Activated CD4-positive, alpha-beta T cell treated with anti-CD3 and anti-CD28 coated beads, Interleukin-2, amount 10 ng/mL, durations not matched to agents 7 days and 5 days (primary cell): ENCODE measurements at places on chromosomes 11 and 22. TPM values are rescaled to one million over a fixed set of nuclear protein-coding genes. Genes with fewer than 3 reads are reported as not detected.
A peak's percentile ranks its signal among the peaks of the same experiment; 100 is the strongest.

DNA sequence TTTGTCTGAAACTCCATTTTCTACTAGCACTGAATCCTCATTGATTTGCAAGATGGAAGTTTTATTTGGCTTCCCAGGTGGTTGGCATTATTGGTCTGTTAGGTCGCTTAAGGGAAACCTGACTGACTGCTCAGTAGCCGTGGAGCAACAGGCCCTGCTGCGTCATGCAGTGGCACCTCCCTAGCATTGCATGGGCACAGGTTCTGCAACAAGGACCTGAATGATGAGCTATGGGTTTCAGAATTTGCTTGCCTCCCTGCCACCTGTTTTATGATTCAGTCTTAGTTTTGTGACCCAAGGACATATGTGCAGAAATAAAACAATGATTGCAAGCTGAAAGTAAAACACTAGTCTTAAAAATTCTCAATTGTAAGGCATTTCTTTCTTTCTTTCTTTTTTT is 128.5 kb downstream of the SLC1A2 start:
- DNase-seq, result no peak

DNA sequence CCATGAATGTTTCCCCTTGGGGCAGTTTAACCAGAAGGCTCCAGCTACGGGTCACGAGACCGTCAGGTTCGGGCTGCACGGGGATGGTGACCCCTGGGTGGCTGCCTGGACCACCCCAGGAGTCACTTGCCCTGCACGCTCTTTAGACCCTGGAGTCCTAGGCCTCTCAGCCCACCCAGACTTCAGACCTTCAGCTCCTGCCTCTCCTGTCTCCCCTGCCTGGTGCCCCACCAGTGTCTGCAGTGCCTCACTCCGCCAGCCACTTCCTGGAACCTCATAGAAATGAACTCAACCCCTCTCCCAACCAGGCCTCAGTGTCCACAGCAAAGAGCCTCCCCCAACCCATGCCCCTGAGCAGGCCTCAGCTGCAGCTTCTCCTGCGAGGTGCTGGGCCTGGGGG is 12.5 kb upstream of the MS4A10 start:
- no peak for DNase-seq

The MYOD1 gene
- not detected for total RNA-seq

DNA sequence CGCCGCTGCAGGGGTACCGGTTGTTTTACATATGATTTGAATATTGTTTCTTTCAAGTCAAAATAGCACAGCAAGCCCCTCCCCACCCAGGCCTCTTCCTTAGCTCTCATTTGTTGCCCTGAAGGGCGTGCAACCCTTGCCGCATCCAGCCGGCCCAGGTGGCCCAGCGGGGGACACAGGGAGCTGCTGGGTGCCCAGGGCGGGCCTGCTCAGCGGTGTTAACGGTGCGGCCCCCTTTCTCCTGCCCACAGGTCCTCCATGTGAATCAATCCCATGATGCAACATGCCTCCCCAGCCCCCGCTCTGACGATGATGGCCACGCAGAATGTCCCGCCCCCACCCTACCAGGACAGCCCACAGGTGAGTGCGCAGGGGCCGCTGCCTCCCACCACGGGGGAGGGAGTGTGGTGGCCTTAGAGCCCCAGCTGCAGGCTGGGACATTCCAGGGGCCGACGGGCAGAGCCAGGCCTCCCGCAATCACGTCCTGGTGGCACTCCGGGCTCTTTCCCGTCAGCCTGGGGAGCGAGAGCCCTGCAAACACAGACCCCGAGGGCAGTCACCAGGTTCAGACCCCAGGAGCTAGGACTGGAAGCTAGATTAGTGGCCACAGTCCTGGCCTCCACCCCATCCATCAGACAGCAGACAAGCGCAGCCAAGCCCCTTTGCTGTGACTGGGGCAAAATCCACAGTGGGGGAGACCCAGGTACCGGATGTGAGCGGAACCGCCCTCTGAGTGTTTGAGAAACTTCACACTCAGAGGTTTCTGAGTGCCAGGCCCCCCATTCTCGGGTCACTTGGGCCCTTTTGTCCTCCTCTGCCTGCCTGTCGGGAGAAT is 144.8 kb downstream of the FEZ1 start:
- DNase-seq, result no peak

- DNase-seq, result peak; percentile 49
These were observed 418 bp downstream of the ACO2 start for GRCh38 chr22:41469218-41469851.

DNA sequence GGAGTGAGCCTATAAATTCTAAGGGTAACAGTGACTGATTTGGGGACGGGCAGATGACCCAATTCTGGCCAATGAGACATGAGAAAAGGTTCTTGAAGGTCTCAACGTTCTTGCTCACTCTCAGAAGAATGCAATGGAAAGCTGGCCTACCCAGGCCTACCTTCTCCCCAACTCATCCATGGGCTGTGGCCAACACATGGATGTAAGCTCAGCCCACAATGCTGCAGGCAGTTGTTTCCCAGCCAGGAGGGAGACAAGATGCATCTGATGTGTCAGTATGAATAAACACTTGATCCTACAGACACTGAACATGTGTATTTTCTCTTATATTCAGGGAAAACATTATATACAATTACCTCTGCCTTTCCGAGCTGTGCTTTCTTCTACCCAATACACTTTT is 24.4 kb downstream of the PI4KA start:
- no peak for DNase-seq

The PLET1 gene
- not detected for total RNA-seq

The MEI1 gene
- total RNA-seq, result 60.0 TPM

DNA sequence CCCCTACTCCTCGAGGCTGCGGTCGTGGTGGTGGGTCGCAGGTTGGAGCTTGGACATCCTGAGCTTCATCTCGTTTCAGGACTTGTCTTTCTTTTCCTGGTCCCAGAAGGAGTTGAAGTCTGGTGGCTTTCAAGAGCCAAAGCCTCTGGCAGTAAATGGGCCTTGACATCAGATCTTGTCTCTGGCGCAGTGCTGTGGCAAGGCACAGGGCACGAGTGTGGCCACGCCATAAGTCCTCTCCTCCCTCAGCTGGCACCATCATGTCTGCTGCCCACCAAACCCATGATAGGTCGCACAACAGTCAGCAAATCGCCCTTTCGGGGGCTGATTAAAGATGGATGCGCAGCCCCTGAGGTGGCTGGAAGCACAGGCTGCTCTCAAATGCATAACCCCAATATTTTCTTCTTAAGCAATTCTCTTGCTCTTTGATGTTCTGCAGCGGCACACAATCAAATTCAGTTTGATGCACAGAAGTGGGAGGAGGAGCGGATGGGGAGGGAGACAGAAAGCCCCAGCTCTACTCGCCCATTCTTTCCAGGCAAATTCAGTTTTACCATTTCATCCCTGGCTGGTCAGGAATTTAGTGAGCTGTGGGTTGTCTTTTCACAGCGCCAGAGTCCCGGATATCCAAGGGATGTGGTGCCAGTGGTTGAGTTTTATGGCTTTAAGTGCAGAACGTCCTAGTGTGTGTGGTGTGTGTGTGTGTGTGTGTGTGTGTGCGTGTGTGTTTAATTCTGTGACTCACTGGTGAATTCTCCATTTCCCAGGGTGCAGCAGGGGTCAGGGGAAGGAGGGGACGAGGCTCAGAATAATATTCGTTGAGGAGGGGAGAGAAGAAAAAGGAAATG is 162.0 kb downstream of the DSCAML1 start:
- DNase-seq, result no peak

- DNase-seq, result peak; percentile 16
These were observed 105.1 kb downstream of the HIPK3 start for GRCh38 chr11:33362051-33362910.

GRCh38 chr11:126914941-126915340 is 85.6 kb downstream of the KIRREL3 start:
- DNase-seq, result no peak

DNA sequence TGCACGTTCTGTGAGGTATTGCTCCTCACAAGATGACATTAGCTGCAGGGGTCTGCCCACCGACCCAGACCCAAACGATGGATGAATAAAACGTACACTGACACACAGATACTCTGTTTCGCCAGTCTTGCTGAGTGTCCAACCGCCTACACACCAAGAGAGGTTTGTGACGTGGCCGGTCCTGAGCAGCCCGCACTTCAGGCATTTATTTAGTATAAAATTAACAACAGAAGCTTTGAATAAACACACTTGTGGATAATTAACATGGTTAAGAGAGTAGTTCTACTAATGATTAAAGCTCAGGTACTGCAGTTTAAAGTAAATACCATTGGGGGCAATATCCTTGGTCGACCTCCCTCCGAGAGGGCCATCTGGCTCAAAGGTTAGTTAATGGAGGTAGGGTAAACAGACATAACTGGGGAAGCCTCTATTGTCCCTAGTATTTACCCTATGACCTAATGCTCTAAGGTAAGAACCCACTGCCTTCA is 75.7 kb downstream of the CCDC83 start:
- DNase-seq, result no peak

DNA sequence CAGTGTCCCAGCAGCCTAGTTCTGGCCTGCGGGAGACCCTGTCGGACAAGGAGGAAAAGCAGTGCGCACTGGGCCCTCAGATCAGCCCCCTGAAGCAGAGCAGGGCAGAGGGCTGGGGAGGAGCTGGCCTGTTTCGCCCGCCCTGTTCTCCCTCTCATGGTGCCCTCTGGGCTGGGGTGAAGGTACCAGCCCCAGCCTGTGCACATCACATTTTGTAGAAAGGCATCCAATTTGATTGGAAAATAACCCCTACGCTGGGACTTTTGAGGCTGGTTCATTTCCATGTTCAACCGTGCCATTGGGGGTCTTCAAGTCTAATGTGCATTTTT is 832 bp upstream of the NAP1L4 start:
- no peak for DNase-seq

DNA sequence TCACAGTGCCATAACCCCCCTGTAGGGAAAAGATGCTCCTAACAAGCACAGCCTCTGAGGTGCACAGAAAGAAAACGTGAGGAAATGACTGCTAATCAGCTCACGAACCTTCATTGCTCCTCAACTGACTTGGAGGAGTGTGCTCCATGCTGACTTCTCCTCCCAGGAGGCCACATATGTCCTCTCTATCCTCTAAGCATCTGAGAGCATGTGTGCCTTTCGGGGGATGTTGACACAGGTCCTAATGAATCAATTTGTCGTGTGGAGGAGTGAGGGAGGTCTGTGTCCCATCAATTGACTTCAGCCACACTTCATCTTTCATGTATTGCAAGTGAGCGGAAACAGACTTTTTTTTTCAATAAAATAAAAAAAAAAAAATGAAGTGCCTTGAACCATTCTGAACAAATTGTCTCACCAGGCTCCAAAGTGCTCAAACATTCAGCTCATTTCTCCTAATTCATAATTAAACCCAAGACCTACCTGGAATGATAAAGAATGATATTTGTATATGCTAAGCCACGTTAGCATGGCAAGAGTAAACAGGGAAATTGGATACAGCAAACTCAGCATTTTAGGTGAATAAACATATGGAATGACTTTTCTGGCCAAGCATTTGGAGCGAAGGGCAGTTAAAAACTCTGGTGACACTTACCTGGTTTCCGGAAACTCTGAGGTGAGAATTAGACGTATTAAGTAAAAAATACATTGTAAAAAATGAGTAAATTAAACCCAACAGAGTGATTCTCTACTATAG is 317.6 kb upstream of the FAT3 start:
- DNase-seq, result no peak

DNA sequence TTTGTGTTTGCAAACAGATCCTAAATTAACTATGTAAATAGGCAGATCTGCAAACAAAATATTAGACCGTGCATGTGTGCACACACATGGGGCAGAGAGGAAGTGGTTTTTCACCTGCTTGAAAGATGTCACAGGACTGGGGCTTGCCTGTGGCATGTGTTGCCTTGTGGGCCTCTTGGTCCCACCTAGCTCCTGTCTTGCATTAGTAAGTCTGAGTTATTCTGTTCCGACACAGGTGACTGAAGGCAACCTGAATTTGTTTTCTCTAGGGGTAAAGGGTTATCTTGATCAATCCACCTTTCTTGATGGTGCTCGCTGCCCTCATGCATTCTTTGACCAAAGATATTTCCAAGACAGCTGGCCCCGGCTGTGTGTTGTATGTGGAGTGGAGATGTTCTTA is 667.5 kb downstream of the NTM start:
- no peak for DNase-seq

The OTOG gene
- total RNA-seq, result not detected

DNA sequence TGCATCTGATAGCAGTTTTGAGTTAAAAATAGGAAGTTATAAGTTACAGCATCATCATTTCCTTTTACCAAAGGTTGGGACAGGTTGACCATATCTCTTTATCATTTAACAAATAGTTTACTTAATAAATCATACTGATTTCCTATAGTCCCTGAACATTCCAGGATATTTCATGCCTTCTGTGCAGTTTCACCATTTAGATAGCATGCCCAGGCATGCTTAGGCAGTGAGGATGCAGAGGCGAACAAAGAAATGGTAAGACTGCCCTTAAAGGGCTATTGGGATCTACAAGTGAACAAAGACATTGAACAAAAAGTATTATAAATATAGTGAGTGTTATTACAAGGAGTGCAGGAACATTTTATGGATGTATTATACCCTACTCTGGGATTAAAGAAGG is 96.4 kb downstream of the PRMT3 start:
- no peak for DNase-seq

The OR4D5 gene
- total RNA-seq, result not detected

The TLCD5 gene
- 0.19 TPM for total RNA-seq

The BIRC3 gene
- total RNA-seq, result 39.6 TPM

DNA sequence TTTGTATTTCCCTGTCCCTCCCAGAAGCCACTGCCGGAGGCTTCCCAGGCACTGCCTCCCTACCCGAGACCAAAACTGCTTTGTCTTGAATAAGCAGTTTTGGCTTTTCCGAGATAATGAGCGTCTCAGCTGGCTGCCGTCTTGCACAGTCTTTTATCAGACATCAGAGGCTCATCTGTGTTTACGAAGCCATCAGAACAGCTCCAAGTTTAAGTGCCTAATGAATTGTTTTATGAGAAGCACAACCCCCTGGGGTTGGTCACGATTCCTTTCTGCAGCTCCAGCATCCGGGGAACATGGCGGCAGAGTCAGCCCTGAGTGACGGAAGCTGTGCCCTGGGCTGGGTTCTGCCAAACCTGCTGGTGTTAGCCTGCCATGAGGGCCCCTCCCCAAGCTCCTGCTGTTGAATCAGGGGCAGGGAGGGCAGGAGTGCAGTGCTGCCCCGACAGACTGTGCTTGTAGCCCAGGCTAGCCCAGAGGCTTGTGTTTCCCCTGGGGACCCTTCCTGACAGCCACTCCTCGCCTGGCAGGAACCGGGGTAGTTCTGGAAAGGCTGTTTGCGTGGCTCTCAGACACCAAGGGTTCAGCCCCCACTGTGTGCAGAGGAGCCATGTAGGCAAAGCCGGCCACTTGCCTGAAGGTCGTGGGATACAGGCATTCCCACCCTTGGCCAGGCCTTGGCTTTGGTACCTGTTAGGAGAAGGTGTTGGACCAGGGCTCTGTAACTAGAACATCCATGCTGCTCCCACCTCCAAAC is 96.1 kb downstream of the MORC2 start:
- DNase-seq, result no peak

The PHRF1 gene
- 46.8 TPM for total RNA-seq

GRCh38 chr11:59009661-59010060 is 70.4 kb downstream of the GLYATL1 start:
- no peak for DNase-seq

GRCh38 chr11:122715548-122716440 is 60.3 kb downstream of the UBASH3B start:
- no peak for DNase-seq

GRCh38 chr11:83200035-83200434 is 6.5 kb downstream of the ANKRD42 start:
- DNase-seq, result no peak

GRCh38 chr11:10611979-10612862 is 43.8 kb upstream of the LYVE1 start:
- DNase-seq, result no peak
